ENCODE measurements at places on chromosomes 3 and 15.

GRCh38 chr15:28967990-28968389, 82.2 kb downstream of the APBA2 start:
- DNase-seq: no peak

DNA sequence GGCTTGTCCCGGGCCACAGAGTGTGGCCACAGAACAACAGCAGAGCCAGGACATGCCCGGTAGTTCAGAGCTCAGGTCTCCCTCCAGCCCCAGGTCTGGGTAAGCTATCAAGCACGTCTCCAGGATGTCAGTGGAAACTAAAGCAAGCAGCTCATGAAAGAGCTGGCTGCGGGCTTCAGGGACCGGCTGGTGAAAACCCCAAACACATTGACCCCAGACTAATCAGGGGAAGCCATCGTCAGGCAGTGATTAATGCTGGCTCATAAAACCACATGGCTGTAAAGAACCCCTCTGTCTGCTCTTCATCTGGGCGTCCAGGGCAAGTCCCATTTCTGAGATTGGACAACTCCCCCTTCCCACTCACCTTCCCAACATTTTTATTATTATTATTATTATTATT, 37.8 kb downstream of the LMCD1 start:
- no peak for DNase-seq

GRCh38 chr3:135516143-135516542, 449.4 kb upstream of the PPP2R3A start:
- DNase-seq: no peak

- DNase-seq: peak; percentile 70
Measured at GRCh38 chr15:39171944-39172368, 408.9 kb upstream of the THBS1 start.

GRCh38 chr15:89888214-89888804, 5.5 kb downstream of the AP3S2 start:
- no peak for DNase-seq

DNA sequence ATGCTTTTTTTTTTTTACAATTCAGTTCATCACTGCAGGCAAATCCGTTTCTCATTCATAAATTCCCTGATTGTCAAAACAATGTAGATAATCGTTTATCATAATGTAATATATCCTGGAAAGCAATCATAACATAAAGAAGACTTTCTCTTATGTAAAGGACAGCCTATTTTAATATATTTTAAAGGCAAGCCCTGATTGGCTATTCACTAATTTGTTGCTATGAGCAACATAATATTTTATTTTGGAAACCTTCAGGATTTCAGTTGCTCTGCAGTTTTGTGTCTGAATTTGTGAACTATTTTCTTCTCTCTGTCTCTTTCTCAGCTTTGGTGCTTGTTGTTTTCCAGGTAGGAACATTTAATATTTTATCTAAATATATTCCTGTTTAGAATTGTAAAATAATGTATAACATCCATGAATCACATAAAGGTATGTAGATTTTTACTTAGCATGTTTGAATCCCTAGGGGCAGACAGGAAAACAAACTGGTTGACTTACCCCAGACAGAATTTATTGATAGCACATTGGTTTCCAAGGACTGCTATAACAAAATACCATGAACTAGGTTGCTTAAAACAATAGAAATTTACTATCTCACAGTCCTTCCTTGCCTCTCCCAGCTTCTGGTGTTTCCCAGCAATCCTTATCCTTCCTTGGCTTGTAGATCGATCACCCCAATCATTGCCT, 253.5 kb downstream of the CDIN1 start:
- no peak for DNase-seq

DNA sequence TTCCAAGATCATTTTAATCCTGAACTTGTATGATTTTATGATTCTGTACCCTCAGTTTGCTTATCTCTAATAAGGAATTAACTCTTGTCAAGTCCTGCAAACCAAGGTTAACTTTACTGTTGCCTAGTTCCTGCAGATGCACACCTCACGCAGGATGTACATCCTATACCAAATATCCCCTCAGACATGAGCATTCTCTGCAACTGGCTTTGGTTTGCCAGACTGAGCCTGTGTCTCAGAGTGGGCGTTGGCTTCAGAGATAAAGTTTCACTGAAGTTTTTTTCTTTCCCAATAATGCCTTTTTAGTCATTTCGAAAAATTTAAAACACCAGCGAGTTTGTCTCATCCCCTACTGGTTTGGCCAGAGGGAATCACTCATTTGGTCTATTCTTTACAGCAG, 173.9 kb downstream of the NR2F2 start:
- no peak for DNase-seq

DNA sequence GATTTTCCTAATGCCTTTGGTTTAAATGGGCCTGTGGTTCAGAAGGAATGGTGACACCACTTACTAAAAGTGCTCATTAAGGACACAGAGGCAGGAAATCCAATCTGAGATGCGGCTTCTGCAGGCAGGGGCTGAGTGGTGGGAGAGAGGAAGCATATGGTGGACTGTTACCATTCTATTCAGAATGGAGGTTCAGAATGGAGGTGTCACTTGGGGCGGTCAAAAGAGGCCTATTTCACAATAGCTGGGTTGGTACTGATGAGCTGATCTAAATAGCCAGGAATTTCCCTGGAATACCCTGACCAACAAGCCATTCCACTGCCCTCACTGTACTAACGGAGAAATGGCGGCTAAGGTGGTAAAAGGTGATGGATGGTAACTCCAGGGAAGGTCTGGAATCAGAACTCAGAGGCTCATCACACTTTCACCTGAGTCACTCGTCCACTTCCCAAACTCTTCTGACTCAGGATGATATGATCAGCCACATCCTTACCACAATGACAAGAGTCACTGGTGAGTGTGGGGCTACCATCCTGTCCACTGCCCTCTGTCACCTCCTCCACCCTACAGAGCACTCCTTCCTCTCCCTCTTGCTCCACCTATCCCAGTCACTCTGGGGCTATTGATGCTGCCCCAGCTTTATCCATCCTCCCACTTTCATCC, 15.7 kb downstream of the RFT1 start:
- no peak for DNase-seq

DNA sequence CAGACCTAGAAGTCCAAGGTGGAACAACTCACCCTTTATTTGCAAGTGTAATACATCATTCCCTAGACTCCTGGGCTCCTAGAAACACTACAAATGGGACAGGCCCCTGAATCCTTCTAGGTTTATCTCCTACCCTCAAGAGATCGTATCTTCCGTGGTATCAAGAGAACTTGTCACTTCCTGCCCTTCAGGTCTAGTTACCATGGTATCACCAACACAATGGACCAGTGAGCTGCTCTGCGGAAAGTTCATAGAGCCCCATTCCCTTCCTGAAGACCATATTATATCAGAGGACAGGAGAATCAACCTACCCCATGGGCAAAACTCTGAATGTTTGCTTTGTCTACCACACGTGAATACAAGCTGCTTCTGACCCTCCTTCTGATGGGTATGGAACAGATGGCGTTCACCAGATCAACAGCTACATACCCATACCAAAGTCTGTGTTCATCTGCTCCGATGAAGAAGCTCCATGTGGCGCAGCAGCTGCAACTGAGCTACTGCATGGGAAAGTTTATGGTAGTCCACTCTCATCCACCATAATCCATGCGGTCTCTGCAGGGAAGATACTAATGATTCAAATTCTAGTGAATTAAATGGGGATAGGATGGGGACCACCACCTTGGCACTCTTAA, 84.6 kb upstream of the KLF13 start:
- no peak for DNase-seq

- DNase-seq: no peak
Measured at GRCh38 chr15:73361337-73361736, 7.4 kb downstream of the HCN4 start.

GRCh38 chr15:58060575-58060974, 4.9 kb downstream of the ALDH1A2 start:
- DNase-seq: no peak

- DNase-seq: no peak
Measured at GRCh38 chr3:132360717-132361116, 43.5 kb downstream of the ACP3 start.

GRCh38 chr15:39054128-39054732, 489.6 kb upstream of the RASGRP1 start:
- peak; percentile 2 for DNase-seq

DNA sequence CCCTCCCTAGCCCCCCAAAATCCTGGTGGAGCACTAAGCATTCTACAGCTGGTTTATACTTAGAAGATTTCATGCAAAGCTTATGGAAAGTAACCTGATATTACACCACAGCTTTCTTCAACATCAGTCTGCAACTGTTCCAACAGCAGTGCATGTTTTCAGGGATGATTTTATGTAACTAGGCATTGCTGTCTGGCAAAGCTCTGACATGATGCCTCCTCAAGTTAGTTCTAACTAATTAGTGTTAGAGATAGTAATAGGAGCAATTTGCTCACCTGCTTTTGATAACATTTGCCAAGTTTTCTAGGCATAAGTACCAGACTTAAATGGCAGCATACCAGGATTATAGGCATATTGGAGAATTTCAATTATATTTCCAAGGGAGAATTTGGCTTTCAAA, 330.3 kb upstream of the SGO1 start:
- DNase-seq: no peak

GRCh38 chr15:39720621-39721611, 61.7 kb downstream of the FSIP1 start:
- DNase-seq: no peak

DNA sequence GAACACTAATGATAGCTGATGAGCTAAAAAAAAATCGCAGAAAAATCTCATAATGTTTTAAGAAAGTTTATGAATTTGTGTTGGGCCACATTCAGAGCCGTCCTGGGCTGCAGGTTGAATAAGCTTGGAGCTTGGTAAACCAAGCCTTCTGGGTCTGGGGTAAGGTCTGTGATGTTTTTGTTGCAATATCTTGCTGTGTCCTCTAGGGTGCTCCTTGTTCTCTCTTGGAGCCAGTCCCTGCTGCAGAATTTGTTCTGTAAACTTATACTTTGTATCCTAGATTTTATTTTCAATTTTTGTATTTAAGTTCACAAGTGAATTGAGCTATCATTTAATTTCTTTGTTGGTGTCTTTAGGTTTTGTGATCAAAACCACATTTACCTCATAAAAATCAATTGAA, 143.7 kb downstream of the NR1D2 start:
- no peak for DNase-seq

GRCh38 chr15:70262171-70262570, 164.5 kb upstream of the TLE3 start:
- no peak for DNase-seq

- DNase-seq: no peak
Measured at GRCh38 chr15:27210176-27210575, 239.2 kb downstream of the GABRG3 start.

- DNase-seq: no peak
Measured at GRCh38 chr15:95417761-95418160, 912.7 kb upstream of the NR2F2 start.

DNA sequence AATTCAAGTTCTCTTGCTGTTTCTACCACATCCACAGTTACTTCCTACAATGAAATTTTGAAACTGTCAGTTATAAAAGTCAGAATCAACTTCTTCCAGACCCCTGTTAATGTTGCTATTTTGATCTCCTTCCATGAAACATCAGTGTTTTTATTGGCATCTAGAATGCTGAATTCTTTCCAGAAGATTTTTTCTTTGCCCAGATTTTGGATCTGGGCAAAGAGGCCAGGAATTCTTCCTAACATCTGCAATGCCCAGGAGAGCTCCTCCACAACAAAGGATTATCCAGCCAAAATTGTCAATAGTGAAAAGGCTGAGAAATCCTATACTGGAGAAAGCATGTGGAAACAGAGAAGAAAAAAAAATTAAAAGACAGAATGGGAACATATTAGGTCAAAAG, 75.5 kb downstream of the SERPINI1 start:
- no peak for DNase-seq

DNA sequence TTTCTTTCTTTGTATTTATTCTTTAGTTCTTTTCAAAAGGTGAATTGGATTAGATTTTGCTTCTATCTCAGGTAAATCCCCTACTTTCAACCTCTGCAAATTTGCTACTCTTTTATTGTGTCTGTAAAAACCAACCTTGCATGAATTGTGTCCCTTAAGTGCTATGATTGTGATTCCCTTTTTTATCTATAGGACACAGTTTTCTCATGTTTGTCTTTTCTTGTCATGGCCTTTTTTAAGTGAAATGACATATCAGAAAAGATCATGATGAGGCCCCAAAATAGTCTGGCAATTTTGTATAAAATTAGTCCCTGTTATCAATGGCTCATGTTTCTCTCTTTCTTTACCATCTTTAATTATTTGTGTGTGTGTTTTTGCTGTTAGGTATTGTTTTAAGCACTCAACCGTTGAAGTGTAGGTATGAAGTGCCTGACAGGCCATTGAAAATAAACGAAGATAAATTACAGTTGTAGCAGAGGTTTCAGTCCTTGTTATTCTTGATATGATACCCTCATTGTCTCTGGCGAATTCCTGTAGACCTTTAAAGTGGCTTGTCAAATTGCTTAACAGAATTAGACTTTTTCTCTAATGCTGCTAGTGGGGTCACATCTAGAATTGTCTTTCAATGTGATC, 184.3 kb downstream of the UBE2E2 start:
- no peak for DNase-seq

DNA sequence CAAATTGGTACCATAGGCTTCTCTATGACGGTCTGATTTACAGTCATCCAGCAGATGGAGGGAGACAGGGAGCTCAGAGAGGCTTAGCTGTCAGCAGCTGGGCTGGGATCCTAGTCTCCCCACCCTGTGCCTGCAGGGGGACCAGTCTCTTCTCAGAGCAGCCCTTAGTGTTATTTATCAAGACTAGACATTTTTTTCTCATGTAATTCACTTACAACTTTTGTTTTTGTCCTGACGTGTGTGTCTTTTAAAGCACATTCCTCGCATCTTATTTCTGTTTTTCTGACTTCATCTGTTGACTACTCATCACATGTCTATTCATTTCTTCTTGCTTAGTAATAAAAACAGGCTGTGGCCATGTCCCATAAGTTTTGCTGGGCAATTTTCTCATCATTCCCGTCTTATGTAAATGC, 116.1 kb downstream of the KLF13 start:
- no peak for DNase-seq

- no peak for DNase-seq
Measured at GRCh38 chr15:66692391-66692790, 9.6 kb upstream of the SMAD6 start.

- DNase-seq: no peak
Measured at GRCh38 chr3:83968356-83968755, 990.4 kb upstream of the CADM2 start.

GRCh38 chr3:53768478-53769459, 77.5 kb downstream of the CHDH start:
- DNase-seq: no peak

DNA sequence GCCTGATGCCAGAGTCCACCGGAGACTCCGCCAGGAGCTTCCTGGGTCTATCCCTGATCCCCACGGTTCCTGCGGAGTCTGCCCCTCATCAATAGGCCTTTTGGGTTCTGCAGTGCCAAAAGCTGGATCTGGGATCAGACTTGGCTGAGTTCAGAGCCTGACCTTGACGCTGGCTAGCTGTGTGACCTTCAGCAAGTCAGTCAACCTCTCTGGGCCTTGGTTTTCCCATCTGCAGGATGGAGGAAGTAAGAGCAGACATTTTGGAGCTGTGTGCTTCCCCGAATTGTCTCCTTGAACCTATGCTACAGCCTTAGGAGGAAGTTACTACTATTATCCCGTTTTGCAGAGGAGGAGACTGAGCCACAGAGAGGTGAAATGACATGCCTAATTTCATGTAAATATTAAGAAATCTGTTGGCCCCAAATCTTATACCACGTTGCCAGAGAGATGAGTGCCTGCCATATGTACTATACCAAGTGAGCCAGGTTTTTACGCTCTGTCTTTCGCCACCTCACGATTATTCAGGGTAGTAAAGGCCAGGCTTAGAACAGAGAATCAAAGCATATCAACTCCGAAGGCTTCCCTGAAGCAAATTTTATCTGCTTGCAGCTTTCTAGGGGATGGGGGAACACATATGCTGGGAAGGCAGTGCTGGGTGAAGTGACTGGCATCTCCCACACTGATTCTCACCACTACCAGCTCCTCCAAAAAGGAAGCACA, 112.5 kb downstream of the SRGAP3 start:
- DNase-seq: no peak

All from DMS153 (cell line).